ENCODE measurements at places on chromosomes 6 and 20.

- DNase-seq = no peak
Observed at GRCh38 chr6:82904257-82904656, 161.4 kb downstream of the UBE3D start.

- DNase-seq = no peak
Observed at GRCh38 chr6:138337076-138337475, 40.6 kb upstream of the SMIM28 start.

DNA sequence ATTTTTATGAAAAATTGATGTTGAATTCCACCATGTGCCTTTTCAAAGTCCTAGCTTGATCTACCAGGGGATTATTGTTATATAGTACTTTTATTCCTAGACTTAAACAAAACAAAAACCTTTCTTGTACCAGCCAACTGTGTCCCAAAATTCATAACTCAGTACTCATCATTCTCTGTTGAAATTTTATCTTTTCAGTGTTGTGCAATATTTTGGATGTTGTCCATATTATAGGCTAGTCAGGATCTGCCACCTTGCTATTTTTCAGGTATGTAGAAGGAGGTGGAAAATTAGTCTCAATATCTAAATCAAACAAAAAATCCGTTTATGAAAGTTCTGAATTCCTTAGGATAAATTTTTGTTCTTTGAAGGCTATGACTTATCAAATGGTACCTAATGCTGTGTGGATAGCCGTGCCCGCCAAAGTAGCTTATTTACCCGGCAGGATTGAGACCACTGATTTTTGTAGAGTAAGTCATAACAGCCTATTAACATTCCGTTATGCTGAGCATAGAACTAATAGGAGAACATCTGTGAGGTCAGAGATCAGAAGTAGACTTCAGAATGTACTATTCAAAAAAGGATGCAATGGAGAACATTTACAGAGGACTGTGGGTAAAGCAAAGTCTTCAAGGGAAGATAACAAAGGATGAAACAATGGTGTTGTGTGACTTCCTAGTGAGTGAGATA lies 304.7 kb downstream of the SOX4 start:
- no peak for DNase-seq

DNA sequence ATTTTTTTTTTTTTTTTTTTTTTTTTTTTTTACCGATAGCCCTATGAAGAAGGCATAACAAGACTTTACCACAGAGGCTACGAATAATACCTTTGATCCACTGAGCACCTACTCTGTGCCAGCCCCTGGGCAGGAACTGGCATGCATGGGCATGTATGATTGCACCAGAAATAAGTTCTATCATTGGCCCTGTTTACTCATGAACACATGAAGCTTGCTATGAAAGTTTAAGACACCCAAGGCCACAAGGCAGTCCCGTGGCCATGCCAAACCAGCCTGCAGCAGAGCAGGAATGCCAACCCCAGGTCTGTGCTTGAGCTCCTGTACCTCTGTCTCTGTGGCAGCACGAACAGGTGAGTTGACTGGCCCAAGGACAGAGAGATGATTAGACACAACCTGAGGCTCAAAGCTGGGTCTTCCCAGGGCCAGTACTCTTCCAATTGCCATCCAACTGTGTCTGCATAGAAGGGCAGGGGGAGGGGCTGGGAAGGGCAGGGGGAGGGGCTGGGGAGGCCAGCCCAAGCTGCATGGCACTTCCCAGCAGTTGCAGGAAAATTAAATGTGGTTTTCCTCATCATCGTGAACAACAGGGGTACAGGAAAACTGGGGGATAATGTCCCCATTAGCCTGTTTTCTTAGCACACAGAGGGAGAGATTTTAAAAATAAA lies 63.5 kb downstream of the LRFN2 start:
- no peak for DNase-seq

- DNase-seq = no peak
Observed at GRCh38 chr6:161422710-161423680, 149.1 kb upstream of the AGPAT4 start.

GRCh38 chr20:3071610-3072529 lies at the start of gene OXT:
OXT (plus strand) TSS chr20:3071620; CDS start chr20:3071656, 36 bp downstream.
- no peak for DNase-seq

- DNase-seq = no peak
Observed at GRCh38 chr6:121726596-121726995, 291.1 kb downstream of the GJA1 start.

- DNase-seq = no peak
Observed at GRCh38 chr6:15962449-15962764, 166.5 kb upstream of the MYLIP start.
